ENCODE measurements at places on chromosomes 1 and 21.

DNA sequence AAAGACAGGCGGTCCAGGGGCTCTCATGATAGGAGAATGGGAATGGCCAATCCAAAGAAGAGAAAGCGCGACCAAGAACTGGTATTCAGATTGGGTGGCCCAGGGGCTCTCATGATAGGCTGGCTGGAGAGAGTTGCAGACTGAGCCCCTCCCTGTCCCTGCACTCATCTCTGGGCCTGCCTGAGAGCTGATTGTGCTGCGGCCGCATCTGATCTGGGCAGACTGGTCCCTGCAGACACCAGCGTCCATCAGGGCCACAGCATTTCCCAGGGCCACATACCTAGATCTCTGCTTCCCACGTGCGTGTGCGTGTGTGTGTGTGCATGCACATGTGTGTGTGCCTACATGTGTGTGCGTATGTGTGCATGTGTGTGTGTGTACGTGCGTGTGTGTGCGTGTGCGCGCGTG, 30.4 kb upstream of the MAN1C1 start:
- no peak for DNase-seq

- no peak for DNase-seq
Observed at GRCh38 chr21:45329261-45330074, 41.8 kb upstream of the POFUT2 start.

- no peak for DNase-seq
Observed at GRCh38 chr21:36122977-36123376, 11.9 kb upstream of the CBR3 start.

- no peak for DNase-seq
Observed at GRCh38 chr21:15206514-15206913, 141.7 kb upstream of the NRIP1 start.

DNA sequence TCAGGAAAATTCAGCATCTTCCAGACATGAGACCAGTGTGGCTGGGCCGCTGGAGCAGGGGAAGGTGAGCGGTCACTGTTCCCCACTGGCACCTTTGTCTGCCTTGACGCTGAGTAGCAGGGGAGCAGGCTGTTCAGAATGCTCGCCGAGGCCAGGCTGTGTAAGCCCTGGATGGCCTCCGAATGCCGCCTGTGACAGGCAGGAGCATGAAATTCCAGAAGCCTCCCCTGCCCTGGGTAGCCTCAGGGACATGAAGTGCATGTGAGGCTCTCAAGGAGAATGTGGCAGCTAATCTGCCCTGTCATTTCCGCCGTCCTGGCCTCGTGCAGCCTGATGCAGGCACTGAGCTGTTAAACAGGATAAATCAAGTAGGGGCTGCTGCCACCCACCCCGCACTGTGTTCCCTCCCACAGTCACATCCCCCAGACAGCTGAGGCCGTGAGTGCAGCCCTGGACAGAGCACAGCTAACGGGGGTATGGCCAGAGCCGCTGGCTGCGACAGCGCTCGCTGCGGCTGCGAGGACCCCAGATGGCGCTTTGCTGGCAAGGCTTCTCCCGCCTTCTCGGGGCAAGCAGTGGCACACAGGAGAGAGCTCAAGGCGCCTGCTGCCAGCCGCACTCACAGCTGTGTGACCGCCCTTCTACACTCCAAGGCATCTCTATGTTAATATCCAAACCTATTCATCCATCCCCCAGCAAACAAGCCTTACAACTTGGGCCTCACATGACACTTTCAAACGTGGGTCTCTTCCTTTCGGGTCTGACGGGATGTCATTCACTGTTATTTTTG, 105.0 kb upstream of the COL6A1 start:
- no peak for DNase-seq

DNA sequence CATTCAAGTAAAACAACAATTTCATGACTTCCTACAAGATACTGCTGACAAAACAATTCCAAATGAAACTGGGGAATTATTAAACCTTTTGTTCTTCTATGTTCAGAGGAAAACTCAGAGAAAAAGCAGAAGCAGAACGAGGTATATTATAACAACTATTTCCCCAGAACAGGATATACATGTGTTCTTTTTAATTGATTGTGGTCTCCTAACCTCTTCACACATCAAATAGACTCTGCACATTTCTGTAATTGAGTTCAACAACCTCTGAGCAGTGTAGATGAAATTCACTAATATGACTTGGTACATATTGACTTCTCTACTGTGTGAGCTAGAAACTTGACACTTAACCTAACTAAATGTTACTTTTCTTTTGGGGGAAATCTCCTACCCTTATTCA, 584.2 kb downstream of the NEGR1 start:
- peak; percentile 76 for DNase-seq

- peak; percentile 96 for DNase-seq
Observed at GRCh38 chr21:31326522-31327242, 17.4 kb downstream of the TIAM1 start.

DNA sequence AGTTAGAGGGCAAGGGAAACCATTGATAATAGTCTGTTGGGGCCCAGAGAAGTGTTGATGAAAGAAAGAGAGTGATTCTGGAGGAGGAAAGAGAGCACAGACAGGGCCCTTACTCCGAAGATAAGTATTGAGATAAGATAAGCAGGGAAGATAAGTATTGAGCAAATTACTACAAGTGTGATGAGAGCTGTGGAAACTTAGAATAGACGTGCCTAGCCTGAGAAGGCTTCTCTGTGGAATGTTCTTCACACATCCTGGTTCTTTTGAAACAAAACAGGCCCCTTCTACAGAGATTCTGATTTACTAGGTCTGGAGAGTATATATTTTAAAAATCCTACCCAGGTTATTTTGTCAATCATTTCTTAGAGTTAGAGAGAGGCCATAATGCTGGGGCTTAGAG, 26.4 kb downstream of the FNBP1L start:
- no peak for DNase-seq
